ENCODE measurements at places on chromosomes 12 and 14.

DNA sequence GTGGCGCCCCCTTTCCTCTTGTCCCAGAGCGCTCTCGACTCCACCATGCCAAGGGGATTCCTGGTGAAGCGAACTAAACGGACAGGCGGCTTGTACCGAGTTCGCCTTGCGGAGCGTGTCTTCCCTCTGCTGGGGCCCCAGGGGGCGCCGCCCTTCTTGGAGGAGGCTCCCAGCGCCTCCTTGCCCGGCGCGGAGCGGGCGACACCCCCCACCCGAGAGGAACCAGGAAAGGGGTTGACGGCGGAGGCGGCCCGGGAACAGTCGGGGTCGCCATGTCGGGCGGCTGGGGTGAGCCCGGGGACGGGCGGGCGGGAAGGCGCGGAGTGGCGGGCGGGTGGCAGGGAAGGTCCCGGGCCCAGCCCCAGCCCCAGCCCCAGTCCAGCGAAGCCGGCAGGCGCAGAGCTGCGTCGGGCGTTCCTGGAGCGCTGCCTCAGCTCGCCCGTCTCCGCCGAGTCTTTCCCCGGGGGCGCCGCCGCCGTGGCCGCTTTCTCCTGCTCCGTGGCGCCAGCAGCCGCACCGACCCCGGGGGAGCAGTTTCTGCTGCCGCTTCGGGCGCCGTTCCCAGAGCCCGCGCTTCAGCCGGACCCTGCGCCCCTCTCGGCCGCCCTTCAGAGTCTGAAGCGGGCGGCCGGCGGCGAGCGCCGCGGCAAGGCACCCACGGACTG is 376 bp downstream of the INSM2 start:
- DNase-seq = no peak

- DNase-seq = no peak
These were observed 131.7 kb downstream of the TMTC2 start for GRCh38 chr12:82818271-82819035.

DNA sequence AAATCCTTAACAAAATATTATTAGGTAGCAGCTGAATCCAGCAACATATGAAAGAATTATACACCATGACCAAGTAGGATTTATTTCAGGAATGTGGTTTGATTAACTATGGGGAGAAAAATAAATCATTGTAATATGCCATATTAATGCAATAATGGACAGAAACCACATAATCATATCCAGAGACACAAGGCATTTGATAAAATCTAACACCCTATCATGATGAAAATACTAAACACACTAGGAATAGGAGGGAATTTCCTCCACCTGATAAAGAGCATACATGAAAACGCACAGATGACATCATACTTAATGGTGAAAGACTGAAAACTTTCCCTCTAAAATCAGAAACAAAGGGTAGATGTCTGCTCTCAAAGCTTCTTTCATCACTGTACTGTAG is 238.9 kb downstream of the PHLDA1 start:
- DNase-seq = no peak

- DNase-seq = no peak
These were observed 26.1 kb upstream of the STAC3 start for GRCh38 chr12:57276935-57277563.

DNA sequence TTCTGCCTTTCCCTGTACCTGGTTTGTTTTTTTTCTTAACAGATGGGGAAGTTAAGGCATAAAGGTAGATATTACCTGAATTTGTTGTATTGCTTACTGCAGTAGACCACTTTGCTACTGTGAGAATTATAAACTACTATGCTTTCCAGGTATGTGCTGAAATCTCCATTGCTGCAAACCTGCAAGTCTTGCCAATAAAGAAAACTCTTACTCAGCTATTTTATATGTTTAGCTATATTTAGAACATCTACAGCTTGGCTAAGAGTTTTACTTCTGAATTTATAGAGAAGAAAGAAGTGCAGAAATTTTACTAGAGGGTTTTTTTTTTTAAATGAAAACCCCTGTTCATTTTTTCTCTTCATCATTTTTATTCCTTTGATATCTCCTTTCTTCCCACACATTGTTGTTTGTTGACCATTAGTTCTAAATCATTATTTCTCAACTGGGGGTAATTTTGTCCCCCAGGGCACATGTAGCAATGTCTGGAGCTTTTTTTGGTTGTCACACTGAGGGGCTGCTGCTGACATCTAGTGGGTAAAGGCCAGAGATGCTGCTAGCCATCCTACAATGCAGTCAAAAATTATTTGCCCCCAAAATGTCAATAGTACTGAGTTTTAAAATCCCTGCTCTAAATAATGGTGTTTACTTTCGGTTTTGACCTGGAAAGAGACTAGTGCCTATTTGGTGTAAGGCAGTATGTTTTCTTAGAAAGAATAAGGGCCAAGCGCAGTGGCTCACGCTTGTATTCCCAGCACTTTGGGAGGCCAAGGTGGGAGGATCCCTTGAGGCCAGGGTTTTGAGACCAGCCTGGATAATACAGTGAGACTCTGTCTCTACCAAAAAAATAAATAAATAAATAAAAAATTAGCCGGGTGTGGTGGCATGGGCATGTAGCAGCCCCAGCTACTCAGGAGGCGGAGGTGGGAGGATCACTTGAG is 48.6 kb downstream of the PCNX1 start:
- no peak for DNase-seq

DNA sequence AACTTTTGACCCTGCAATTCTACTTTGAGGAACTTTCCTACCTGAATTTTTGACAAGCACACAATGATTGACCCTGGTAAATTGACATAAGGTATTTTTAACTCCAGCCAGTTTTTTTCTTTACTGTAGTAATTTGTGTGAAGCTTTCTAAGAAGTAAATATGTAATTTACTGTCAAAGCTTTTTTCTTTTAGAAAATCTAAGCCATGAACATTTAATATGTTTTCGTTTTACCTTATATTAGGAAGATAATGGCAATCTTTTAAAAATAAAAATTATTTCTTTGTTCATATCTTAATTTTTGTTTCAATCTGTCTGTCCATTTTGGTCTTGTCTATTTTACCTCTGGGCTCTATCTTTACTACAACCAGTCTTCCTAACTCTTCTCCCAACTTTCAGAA is 279.9 kb downstream of the FBXL14 start:
- DNase-seq = no peak

GRCh38 chr12:82089369-82090121 is 268.6 kb downstream of the CCDC59 start:
- DNase-seq = no peak

DNA sequence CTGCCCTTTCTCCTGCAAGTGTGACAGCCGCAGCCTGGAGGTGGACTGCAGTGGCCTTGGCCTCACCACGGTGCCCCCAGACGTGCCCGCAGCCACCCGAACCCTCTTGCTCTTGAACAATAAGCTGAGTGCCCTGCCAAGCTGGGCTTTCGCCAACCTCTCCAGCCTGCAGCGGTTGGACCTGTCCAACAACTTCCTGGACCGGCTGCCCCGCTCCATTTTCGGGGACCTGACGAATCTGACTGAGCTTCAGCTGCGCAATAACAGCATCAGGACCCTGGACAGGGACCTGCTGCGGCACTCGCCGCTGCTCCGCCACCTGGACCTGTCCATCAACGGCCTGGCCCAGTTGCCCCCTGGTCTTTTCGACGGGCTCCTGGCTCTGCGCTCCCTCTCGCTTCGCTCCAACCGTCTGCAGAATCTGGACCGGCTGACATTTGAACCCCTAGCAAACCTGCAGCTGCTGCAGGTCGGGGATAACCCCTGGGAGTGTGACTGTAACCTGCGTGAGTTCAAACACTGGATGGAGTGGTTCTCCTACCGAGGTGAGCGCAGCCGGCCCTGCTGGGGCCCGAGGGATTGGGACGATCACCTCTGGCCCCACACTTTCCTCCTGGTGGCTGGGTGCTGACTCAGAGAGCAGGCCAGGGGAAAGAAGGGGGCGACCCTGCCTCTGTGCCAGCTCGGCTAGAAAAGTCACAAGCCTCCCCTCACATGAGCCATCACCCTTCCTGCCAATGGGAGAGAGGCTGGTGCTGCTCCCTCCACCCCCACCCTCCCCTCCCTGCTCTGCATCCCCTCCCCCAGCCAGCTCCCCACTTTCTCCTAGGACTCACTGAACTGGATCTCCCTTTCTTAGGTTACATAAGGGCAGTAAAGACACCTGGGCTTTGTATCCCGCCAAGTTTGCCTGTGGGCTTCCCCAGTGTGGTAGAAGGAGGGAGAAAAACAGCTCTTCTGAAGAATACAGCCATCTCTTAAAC is 10.9 kb downstream of the LRTM2 start:
- DNase-seq = peak; percentile 59

- DNase-seq = no peak
These were observed 4.0 kb downstream of the TMPO start for GRCh38 chr12:98519257-98519907.

DNA sequence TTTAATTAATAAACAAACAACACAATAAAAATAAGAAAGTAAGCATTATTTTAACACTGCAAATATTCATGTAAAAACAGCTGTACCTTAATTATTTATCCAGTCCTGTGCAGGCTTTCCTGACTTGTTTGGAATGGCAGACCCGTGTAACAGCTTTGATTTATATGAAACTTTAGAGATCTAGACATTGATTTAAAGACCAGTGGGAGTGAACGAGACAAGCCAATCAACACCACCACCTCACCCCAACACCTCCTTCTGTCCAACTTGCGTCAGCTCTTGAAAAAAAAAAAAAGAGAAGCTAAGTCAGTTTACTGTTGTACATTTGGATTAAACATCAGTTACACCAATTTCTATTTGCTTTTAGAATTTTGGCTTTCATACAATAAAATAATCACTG is 22.3 kb downstream of the SLC38A4 start:
- no peak for DNase-seq

GRCh38 chr14:92665661-92666110 is 82.7 kb downstream of the LGMN start:
- DNase-seq = no peak

GRCh38 chr12:102016472-102016871 is 45.3 kb downstream of the WASHC3 start:
- DNase-seq = no peak

GRCh38 chr14:100781952-100782351 is 44.0 kb upstream of the MEG3 start:
- no peak for DNase-seq

DNA sequence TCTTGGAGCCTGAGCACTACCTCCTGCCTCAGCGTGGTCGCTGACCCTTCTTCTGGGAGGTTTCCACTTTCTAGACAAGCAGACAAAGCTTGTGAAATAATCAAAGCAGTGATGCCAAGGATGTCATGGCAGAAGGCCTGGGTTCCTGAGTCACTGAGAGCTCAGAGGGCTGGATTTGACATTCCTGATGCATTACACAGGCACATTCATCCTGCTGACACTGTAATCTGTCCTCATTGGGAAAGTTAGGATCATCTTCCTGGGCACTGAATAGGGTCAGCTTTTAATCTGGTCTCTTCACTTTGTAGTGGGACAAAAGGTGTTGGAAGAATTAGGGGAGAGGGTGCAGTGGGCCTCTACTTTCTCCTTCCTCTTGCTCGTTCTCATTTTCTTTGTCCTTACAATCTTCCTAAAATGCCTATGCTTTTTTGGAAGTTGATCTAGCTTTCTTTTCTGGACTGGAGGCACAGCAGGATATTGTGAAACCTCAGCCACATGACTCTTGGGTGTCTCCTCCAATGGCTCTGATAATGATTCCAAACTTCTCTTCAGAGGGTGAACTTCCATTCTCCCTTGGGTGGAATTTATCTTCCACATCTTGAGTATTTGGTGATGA is 29.6 kb downstream of the EEA1 start:
- DNase-seq = no peak

GRCh38 chr12:51238037-51238509 is 553 bp upstream of the DAZAP2 start:
- DNase-seq = no peak

- DNase-seq = no peak
These were observed 17.8 kb downstream of the FBXL14 start for GRCh38 chr12:1576410-1577241.

DNA sequence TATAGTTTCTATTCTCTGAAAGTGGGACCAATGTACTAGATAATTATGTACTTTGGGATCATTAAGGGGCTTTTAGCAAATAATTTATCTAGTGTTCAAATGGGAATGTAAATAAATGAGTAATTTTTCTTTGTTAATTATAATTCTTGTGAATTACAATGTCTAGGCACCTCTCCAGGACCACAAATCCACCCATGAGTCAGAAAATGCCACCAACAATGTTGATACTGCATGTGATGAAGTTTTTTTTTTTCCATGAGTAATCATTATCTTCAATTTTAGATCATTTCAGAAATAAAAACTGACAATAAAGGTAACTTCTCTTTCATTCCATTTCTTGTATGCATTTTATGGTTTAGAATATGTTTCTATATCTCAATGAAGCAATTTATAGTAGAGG is 470.3 kb downstream of the VRK1 start:
- DNase-seq = no peak

DNA sequence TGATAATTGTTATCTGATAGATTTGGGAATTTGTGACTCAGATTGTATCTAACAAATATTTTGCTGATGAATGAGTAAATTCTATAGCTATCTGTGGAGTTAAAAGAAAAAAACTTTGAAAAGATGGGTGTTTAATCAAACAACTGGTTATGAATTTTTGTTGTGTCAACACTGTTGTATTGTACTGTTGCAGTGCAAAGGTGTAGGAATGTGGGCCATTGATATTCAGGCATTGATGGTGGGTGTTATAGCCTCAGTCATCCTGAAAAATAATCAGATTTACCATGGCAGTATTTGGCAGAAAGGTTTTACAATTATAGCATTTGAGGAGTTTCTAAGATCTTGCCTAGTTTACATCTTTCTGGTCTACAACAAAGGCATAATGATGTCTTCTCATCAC is 15.4 kb downstream of the DRAM1 start:
- DNase-seq = no peak

All from neural crest cell (in vitro differentiated cells).